Hepatocyte (in vitro differentiated cells): ENCODE measurements at places on chromosomes 13 and 19.
A peak's percentile ranks its signal among the peaks of the same experiment; 100 is the strongest.

GRCh38 chr13:49110122-49110912 is 109.8 kb upstream of the MLNR start:
- peak; percentile 94 for DNase-seq

GRCh38 chr19:33865306-33865705 is 68.6 kb downstream of the KCTD15 start:
- no peak for DNase-seq

DNA sequence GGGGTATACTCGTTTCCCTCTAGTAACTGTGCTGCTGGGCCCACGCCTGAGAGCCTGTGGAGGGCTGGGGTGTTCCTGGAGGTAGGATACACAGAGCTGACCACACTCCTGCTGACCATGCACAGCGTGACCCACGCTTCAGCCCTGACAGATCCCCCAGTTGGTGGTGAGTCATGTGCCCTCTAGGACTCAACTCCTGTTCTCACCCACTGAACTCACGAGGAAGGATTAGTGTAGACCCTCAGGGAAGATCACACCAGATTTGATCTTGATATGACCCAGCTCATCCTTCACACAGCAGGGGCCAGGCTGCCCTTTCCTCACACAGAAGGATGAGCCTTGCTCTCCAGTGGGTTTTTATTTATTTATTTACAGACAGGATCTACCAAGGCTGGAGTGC is 13.3 kb upstream of the ACP7 start:
- DNase-seq = no peak

GRCh38 chr19:11534538-11534937 is 4.1 kb upstream of the CNN1 start:
- no peak for DNase-seq

DNA sequence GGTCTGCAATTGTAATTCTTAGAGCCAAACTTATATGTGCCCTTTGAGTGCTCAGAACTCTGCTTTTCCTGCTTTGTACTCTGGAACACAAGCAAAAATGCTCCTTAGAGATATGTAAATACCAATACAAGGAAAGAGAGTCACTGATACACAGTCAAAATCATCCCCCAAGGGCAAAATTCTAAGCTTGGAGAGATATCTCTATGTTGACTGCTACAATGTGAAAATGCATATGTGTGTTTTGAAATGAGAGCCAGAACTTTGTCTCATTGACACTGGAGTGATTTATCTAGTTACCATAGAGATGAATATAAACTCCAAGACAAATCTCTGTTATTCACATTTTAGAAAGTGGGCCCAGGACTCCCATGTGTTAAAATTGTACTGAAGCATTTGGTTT is 494.8 kb upstream of the SLITRK1 start:
- no peak for DNase-seq

DNA sequence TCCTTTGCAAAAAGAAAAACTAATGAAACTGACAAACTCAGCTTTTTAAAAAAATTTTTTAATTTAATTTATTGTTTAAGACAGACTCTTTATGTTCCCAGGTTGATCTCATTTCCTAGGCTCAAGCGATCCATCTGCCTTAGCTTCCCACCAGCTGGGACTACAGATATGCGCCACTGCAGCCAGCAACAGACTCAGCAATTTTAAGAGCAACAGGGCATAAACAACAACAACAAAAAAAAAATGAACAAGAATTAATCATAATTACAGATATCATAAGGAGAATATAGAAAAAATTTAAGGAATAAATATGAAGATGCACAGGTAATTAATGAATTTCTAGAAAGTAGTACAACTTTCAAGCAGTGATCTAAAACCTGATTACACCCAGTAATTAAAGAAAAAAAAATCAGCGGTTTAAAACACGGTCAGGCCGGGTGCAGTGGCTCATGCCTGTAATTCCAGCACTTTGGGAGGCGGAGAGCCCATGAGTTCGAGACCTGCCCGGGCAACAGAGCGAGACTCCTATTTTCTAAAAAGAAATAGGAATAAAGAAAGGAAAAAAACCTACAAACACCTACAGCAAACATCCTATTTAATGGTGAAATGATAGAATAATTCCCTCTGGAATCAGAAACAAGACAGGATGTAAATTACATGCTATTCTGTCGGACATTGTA is 1.4 kb downstream of the ZNF699 start:
- DNase-seq = no peak

GRCh38 chr13:28753208-28753892 is 34.6 kb upstream of the SLC46A3 start:
- DNase-seq = peak; percentile 79

DNA sequence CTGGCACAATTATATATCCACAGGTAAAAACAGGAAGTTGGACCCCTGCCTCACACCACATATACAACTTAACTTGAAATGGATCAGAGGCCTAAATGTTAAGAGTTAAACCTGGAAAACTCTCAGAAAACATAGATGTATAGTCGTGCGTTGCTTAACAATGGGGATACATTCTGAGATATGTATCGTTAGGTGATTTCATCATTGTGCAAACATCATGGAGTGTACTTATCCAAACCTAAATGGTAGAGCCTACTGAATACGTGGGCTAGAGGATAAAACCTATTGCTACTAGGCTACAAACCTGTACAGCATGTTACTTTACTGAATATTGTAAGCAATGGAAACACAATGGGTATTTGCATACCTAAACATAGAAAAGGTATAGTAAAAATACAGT is 14.8 kb upstream of the CALM3 start:
- DNase-seq = no peak

DNA sequence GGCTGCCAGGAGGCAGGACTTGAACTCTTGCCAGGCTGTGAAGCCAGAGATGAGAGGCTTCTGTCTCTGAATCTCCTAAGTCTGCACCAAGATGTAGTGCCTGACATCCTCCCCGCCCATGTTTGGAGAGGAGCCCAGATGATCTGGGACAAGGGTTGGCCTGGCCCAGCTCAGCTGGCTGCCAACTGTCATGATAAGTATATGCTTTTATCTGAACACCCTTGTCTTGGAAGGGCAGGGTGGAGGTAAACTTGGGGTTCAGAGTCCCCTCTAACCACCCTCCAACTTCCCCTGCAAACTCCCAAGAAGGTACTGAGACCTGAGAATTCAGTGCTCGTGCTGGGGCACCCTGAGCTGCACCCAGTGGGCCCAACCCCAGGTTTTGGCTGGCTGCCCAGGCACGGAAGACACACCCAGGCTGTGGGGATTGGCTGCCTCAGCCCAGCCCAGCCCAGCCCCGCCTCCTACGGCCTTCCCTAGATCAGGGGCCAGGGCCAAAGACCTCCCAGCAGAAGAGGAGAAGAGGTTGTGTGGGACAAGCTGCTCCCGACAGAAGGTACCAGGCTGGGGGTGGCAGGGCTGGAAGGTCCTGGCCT is at the start of gene CYP4F12:
Gene CYP4F12 (plus strand): TSS at position 508 of the 596 bp plus-strand sequence. CDS start 443 bp downstream, outside the sequence.
- DNase-seq = peak; percentile 11

- no peak for DNase-seq
These were observed 54.7 kb downstream of the NFIC start for GRCh38 chr19:3420909-3421619.

- peak; percentile 86 for DNase-seq
These were observed 5.5 kb upstream of the SAE1 start for GRCh38 chr19:47124937-47125668.

DNA sequence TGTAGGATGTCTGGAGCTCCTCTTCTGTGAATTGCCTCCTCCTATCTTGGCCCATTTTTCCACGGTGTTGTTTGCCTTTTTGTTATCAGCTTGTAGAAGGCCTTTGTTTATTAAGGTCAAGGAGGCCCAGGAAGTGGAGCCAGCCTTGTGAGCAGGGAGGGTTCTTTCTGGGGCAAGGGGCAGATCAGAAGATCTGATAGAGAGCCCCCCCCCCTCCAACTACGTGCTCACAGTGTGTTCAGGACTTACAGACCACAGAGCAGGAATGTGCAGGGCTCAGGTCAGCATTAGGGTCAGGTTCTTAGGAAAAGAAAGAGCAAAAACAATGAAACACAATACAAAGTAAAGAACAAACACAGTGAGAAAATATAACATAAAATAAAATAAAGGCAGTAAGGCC is 59.4 kb downstream of the CCNE1 start:
- peak; percentile 44 for DNase-seq

DNA sequence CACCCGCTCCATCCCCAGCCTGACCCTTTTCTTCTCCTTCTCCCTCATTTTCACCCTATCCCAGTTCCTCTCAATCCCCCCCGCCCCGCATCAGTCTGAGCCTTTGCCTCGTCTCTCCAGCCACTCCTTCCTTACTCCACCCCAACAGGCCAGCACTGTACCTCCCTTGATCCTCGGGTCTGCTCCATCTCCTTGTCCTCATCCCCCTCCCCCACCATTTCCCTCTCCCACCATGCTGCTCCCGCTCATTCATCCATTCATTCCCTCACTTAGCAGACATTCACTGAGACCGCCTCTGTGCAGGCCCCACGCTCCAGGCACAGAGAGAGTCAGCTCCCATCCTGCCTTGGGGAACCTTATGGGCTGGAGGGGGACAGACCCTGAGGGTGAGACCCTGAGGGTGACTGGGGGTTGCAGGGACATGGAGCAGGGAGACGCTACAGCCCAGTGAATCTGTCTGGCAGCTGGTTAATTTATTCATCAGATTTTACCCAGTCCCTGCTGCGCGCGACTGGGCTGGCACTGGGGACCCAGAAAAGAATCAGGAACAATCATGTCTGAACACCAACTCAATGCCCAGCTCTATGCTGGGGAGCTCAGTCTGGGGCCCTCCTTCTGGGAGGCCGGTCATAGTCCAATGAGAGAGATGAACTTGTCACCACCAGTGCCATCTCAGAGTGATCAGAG is 881 bp downstream of the ARHGAP33 start:
- DNase-seq = no peak

- DNase-seq = no peak
These were observed 11.1 kb downstream of the PPP5C start for GRCh38 chr19:46357846-46358583.

DNA sequence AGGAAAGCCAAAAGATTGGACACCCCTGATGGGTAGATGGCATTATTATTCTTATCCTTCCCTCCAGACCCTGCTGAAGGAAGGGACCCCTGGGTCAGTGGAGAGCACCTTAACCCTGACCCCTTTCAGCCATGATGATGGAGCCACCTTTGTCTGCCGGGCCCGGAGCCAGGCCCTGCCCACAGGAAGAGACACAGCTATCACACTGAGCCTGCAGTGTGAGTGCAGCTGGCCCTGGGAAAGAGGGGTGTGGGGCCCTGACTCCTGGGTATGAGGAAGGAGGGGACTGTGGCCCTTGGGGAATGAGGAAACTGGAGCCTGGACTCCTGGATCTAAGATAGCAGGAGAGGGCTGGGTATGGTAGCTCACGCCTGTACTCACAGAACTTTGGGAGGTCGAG is 2.7 kb downstream of the KIRREL2 start:
- DNase-seq = no peak

DNA sequence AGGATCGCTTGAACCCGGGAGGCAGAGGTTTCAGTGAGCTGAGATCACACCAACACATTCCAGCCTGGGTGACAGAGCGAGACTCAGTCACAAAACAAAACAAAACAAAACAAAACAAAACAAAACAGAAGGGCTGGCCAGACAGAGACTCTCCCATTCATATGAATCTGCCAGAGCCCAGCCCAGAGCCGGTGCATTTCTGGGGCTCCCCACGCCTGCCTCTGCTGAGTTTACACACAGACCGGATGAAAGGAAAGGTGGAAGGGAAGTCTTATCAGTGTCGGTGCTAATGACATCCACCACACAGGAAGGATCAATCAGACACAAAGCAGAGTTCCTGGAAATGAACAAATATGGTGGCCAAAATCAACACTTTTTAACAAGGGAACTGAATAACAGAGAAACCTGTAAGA is 6.8 kb downstream of the TRAPPC6A start:
- peak; percentile 3 for DNase-seq

DNA sequence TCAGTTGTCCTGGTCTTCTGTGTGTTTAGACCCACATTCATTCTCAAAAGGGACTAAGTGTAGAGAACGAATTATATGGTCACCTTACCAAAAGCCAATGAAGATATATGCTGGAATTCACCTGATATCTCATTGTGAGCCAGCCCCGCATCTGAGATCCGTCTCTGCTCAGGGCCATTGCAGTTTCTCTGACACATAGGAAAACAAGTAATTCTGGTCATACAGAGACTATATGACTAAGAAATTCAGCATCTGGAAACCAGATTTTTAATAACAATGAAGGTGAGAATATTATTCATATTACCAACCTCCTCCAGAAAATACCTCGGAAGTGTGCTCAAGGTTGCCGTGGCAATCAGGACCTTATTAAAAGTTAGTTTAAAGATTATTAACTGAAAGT is 278.6 kb upstream of the EDNRB start:
- no peak for DNase-seq

GRCh38 chr13:32033744-32034143 is 2.2 kb downstream of the FRY start:
- no peak for DNase-seq

DNA sequence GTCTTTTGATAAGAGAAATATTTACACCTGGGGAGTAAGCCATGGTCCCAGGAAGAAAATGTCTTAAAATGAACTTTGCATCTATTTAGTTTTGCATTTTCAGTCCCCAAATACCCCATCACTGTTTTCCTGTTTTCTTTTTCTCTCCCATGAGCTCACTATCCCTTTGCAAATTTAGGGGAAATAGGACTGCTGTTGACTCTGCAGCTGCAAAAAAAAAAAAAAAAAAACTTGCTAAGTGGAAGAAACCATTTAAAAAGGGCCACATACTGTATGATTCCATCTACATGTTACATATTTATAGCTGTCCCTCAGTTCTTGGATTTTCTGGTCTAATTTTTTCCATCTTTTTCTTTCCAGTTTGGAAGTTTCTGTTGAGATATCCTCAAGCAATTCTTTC is 98.2 kb upstream of the SERP2 start:
- no peak for DNase-seq

GRCh38 chr19:5890099-5890498 is 13.5 kb downstream of the NDUFA11 start:
- no peak for DNase-seq

- DNase-seq = no peak
These were observed 302.4 kb downstream of the PCDH20 start for GRCh38 chr13:61113140-61113658.

DNA sequence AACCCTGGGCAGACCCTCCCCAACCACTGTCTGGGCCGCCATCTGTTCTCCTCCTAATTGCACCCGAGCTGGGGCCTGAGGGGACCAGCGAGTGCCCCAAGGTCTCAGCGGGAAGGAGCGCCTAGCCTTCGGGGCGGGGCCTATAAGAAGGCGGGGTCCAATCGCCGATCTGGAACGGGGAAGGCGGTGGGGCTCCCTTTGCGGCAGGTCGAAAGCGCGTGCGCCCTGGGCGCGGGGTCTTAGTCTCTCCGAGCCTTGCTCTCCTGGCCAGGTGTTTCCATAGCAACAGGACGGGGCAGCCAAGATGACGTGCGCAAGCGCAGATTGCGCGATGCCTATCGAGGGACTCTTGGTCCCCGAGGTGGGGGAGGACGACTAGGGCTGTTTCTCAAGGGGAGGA is 2.8 kb downstream of the MAST1 start:
- peak; percentile 77 for DNase-seq

DNA sequence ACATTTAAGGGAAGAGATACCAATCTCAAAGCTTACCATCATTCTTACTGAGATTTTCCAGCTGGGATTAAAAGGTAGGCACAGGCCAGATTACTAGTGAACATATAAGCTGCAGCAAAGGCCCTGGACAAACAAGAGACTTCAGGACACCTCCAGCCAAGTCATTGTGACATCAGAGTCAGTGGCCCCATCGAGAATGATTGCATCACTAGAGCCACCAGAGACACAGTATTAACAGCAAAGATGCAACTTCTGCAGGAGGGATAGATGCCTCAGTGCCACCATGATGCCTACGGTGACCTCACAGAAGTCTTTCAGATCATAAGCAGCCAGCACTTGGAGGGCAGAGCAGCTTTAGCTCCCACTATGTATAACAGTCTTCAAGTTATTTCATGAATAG is 8.6 kb downstream of the RUBCNL start:
- no peak for DNase-seq
